Activated T-helper 1 cell treated with Interleukin-2 at 50 U/mL for 16 hours (primary cell): ENCODE measurements at places on chromosomes 12 and 14.

GRCh38 chr12:48525332-48525731, at the start of gene OR8S1:
OR8S1 (plus strand) TSS chr12:48525632; CDS start chr12:48525632, 0 bp downstream.
- no peak for DNase-seq

GRCh38 chr14:84694161-84694560, 835.8 kb upstream of the FLRT2 start:
- no peak for DNase-seq

DNA sequence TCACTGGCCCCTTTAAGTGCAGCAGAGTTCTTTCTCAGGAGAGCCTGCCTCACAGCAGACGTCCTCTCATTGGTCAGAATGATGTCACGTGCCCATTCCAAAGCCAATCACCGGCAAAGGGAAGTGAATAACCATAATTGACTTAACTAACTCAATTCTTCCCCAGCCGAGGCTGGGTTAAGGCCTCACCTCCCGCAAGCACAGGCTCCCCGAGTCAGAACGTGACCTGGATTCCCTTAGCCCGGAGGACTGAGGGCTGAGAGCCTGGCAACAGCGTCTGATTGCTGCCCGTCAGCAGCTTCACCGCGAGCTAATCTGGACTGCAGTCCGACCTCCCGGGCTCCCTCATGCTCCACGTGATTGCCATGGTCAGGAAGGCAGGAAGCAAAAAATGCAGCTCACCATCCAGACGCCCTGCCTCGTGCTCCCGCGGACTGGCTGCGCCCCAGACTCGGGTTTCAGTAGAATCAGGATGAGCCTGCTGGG, 92.1 kb upstream of the FZD10 start:
- no peak for DNase-seq

DNA sequence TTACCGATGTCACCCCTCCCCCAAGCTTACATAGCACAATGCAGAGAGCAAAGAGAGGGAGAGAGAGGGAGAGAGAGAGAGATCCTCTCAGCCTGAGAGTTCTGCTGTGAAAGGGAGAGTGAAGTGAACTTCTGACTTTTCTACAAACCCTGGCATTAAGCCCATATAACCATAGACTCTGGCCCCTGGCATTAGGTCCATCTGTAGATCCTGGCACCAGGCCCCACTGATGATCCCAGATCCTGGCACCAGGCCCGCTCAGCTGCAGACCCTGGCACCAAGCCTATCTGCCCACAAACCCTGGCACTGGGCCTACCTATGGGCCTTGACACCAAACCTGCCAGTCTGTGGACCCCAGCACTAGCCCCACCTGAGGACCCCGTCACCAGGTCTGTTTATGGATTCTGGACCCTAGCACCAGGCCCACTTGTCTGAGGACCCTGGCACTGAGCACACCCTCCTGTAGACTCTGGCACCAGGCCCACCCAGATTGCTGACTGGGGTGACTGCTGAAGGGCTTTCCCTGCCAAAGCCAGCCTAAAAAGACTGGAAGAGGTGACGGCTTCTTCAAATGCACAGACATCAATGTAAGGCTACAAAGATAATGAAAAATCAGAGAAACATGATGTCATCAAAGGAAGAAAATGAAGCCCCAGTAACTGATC, 14.5 kb upstream of the KRT83 start:
- no peak for DNase-seq

DNA sequence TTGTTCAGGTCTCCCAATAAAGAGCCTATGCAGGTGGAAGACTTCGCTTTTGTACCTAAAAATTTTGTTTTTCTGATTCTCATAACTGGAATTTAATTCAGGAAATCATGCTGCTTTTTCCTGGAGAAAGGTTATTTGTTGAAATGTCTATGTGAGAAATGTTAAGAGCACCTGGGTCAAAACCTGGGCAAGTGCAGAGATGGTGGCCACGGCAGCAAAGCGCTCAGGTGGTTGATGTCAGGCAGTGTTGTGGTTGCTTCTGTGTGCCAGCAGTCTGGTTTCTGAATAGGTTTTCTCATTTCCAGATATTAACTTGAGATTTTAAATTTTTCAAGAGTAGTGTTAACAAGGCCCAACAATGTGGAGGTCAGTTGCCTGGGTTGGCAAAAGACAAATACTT, 96.2 kb downstream of the ESR2 start:
- DNase-seq = no peak

- DNase-seq = no peak
Measured at GRCh38 chr12:51484119-51484518, 59.5 kb downstream of the SLC4A8 start.

GRCh38 chr14:68214431-68214830, 394.9 kb downstream of the RAD51B start:
- DNase-seq = no peak

DNA sequence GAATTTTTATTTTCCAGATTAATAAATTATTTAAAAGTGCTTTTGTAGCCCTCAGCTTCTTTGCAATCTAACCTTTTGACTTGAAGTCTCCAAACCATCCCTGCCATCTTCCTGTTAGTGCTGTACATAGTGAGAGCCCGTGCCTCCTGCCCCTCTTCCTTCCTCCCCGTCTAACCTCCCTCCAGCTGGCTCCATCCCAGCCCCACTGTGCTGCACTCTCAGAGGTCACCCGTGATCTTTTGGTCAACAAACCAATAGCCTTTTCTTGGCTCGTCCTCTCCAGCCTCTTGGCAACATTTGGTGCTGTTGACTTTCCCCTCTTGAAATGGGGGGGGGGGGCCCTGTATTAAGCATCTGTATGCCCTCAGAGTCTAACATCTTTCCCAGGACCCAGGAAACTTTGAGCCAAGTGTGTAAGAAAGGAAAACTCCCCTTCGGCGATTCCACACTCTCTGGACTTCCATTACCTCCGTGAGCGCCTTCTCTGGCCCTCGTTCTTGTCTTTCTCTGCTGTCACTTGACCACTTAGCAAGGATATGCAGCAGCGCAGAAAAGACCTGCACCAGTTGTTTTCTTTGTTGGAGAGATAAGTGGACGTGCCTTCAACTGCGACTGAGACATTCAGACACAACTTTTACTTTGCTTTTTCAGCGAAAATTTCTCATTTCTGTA, 44.1 kb downstream of the FBXW8 start:
- DNase-seq = no peak

DNA sequence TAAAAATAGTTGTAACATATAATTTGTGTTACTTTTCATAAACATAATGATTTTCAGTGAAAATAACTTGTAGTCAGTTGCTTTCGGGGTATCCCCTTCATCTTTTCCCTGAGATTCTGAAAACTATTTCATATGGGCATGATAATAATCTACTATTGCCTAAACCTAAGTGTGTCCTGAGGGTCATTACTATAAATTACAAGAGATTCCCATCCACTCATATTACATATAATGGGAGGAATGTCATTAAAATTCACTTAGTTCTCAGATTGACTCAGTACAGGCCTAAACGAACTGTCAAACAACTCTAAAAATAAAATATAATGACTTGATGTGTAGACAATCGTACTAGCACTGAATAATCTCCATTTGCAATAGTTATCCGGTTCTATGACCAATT, 72.7 kb downstream of the PTPRR start:
- no peak for DNase-seq

DNA sequence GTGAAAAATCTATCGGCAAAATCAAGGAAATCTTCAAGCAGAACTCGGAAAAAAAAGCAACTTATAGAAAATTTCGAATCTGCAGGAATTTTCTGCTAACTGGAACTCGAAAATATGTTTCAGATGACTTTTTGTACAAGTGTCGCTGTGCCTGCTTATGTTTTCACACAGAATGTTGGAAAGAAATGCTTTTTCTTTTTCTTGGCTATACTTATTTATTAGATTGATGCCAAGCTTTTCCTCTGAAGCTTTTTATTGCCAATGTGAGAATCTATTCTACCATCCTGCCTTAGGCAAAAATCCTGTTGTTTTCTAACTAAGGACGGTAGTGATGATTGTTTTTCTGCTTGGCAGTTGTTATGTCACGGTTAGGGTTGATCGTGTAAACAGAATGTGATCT, 65.8 kb downstream of the TRHDE start:
- no peak for DNase-seq

DNA sequence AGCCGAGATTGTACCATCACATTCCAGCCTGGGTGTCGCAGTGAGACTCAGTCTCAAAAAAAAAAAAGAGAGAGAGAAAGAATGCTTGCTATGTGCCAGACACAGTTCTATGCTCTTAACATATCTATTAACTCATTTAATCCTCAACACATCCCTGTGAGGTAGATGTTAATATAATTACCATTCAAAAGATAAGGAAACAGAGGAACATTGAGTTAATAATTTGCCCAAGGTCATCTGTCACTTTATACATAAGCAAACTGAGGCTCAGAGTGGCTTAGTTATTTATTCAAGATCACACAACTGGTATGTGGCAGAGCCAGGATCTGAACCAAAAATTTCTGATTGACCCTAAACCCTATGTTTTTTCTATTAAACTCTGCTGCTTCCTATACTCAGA, 116.1 kb upstream of the BCAT1 start:
- DNase-seq = no peak

- no peak for DNase-seq
Measured at GRCh38 chr14:74429221-74429691, 3.2 kb upstream of the SYNDIG1L start.

GRCh38 chr14:87002776-87003175, 990.2 kb downstream of the GALC start:
- DNase-seq = no peak

DNA sequence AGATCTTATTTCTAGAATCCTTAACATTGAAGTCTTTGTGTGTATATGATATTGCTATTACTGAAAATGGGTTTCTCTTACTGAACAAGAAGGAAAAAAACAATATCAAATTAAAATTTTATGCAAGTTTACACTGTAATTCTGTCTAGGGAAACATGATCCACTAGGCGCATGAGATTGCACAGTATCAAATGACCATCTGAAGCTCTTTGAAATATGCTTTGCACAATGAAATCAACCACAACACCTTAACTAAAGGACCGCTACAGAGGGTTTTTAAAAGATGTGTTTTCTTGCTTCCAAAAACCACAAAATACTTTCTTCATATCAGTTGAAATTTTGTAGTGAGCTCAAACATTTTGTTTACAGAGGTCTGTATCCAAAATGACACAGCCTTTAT, 15.1 kb upstream of the KERA start:
- DNase-seq = no peak

- DNase-seq = no peak
Measured at GRCh38 chr12:126067626-126068329, 1002.5 kb downstream of the AACS start.

GRCh38 chr12:73383584-73384222, 1111.5 kb downstream of the TRHDE start:
- DNase-seq = no peak

DNA sequence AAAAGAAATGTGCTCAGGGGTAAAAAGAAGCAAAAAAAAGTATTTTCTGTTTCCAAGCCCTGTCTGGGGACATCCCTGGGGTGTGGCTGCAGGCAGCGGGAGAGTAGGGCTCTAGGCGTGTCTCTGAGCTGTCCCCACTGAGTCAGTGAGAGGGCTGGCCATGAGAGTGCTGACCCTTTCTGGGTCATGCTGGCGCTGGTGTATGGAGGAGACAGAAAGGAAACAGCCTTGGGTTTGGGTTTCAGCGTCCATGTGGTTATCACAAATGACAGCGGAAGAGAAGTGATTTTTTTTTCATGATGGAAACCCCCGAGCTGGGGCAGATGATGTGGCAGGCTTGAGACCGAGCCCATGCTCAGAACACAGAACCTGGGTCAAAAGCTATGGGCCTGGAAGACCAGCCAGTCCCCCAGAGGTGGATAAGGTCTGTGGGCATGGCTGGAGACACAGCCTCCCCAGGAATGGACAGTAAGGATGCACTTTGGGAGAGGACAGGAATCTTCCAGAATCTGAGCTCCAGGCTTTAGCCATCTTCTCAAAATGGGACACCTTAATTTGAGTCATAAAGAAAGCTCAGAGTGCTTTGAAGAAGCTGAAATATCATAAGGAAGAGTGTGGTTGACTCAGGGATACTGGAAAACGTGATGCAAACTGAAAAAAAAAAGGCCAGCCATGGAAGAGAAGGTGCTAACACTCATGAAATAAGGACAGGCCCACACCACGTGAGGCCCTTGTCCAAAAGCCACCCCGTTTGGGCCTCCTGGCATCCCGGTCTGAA, 36.2 kb downstream of the SYNE3 start:
- DNase-seq = peak; percentile 21

DNA sequence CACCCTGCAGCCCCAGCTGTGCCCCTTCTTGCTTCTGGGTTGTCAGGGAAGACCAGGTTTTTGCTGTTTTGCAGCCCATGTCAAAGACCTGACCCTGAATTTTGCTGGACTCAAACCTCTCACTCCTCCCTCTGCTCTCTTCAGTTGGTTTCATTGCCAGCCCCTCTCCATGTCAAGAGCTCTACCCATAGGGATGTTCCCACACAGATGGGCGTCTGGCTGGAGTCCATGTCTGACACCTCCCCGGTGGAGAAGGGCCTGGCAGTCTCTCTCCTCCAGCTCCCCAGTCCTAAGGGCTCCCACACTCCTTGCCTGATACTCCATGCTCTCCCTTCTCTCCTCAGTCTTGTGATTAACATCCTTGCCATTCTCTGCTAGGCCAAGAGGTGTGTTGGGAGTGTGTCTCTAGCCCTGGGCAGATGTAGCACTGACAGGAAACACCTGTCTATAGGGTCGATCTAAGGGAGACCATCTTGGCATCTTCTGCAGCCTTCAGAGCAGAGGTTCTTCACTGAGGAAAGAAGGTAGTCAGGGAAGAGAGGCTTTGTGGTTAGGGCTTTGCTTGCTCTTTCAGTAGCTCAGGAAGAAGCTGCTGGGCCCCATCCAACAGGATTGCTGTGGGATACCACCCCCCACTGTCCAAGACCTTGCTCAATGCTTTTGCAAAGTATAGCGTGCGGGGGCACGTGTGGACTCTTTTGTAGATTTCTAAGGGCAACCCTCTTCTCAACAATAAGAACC, 4.7 kb downstream of the ASIC1 start:
- DNase-seq = no peak

GRCh38 chr12:118704527-118705241, 276.7 kb upstream of the SRRM4 start:
- DNase-seq = no peak

- no peak for DNase-seq
Measured at GRCh38 chr14:79670811-79671210, 540.5 kb downstream of the DIO2 start.

- no peak for DNase-seq
Measured at GRCh38 chr12:104816845-104817503, 141.1 kb downstream of the SLC41A2 start.

- no peak for DNase-seq
Measured at GRCh38 chr12:52341066-52341580, 19.9 kb upstream of the KRT83 start.

DNA sequence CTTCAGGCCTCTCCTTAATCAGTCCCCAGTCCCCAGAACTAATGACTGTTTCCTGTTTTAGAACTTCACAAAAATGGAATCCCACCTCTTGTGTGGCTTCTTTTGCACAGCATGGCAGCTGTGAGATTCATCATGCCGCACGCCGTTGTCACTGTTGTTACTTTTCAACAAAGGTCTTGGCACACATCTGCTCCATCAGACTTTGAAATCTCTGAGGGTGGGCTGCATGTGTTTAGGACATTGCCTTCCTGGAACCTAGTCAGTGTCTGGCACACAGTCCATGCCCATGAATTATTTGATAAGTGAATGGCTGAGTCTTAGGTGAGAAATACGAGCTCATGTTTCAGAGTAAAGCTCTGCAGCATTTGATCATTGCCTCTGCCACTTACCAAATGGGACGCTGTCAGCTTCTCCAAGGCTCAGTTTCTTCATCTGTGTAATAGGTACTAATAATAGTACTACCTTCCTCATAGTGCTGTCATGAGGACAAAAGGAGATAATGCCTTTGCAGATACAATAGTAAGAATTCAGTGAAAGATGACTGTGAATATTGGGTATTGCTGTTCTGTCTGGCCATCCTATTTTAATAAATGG, 90.4 kb downstream of the SRRM4 start:
- no peak for DNase-seq
